ENCODE measurements at places on chromosomes 11 and 22.

GRCh38 chr11:78800096-78800690 lies 225.5 kb upstream of the NARS2 start:
- no peak for DNase-seq

DNA sequence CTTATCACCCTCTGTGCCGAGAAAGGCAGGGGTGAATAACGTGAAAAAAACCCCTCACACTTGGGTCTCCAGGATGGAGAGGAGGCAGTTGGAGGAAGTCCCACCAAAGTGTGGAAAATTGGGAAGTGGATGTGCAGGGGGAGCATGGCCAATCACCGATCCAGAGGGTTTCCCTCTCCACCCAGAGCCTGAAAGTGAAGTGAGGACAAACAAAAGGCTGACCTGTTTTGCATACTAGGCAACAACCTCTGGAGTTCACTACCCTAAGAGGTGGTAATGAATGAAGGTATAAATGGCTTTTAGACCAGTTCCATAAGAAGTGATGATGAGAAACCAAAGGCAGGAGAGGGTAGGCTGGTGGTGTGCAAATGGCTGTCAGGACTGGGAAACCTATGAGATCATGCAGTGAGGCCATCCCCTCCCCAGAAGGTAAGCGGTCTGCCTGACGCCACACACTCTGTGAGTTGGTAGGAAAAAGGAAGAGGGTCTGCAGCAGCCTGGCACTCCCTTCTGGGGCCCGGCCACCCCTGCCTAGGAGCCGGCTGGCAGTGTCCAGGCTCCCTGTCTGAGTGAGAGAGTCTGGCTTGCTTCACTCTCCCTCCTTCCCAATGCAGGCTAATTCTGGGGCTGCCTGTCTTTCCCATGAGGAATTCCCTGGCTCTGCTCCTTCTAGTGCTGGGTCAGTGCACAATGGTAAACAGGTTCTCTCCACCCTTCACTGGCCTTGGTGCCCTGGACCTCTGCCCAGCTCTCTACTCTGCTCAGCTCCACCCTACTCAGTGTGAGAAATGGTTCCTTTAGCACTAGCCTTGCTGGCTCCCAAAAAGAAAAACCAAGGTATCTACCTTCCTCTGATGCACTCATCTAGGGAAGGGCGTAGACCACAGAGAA lies 15.6 kb downstream of the TBC1D10A start:
- DNase-seq: no peak

GRCh38 chr22:35085621-35086020 lies 19.7 kb downstream of the ISX start:
- DNase-seq: no peak

DNA sequence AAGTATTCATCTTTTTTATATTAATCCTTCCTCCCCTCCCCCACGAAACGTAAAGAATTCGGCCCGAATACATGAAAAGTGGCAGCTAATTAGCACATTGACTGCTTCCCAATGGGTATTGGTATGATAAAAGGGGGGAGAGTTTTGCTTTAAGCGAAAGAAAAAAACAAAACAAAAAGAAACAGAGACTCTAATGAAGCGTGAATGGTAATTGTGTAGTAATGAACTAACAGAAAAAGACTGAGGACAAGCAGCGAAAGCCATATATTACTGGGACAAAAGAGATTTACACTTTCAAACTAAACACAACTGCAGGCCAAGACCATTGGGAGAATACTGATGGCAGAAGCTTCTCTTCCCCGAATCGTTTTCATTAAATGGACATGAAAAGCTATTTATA lies 2.5 kb downstream of the DBX1 start:
- no peak for DNase-seq

DNA sequence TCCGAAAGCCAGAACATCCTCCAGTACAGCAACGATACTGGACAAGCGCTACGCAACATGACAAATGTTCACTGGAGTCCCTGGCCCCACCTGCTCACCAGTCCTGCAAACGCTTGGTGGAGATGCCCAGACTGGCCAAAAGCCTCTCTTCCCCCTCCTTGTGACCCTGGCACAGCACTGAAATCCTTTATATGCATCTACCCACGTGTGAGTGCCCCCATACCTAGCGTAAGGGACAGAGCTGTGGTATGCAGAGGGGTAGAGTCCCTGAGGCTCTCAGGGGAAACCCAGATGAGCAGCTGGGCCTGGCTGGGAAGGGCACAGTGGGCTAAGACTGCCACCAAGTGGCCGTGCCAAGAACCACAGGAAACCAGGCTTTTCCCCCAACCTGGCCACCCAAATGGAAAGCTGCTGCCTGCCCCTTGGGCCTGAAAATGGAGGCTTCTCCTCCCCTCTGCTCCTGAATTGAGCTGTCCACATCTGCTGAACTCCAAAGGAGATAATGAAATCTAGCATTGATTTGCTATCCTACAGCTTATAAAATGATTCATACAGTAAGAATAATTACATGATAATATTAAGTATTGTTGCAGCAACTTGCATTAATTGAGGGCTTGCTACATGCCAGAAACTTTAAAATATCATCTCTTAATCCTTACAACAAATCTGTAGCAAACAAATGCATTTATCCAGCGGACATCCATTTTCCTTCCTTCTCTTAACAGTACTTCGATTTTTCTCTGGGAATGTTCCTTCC lies 24.8 kb upstream of the TTC12 start:
- peak; percentile 21 for DNase-seq

DNA sequence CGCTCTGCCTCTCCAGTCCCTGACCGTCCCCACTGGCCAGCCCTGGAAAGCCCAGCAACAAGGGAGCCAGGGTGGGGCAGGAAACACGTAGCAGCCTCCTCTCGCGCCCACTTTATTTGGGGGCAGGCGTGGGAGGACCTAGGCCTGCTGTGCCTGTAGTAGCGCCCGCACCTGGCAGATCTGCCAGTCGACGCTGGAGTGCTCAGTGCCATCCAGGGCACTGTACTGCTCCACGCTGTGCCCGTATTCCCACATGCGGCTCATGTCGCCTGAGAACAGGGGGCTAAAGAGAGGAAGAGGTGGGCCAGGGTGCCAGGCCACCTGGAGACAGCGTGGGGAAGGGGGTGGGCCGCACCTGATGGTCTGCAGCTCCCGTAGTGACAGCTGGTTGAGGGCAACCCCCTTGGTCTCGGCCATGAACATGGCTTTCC lies 17.0 kb upstream of the DRICH1 start:
- no peak for DNase-seq

GRCh38 chr11:57358543-57358961 lies 20.4 kb downstream of the P2RX3 start:
- no peak for DNase-seq

DNA sequence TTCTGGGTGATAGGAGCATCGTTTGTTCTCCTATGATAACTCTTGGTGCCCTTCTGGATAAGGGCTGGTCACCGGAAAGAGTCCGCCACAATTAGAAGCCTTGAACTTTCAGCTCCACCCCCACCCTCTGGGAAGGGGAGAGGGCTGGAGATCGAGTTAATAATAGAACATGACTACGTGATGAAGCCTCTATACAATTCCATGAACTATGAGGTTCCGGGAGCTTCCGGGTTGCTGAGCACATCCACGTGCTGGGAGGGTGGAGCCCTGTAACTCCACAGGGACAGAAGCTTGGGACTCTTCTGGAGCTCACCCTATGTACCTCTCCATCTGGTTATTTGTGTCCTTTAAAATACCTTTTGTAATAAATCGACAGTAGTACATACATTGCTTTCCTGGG lies 40.3 kb downstream of the ARHGAP42 start:
- DNase-seq: no peak

DNA sequence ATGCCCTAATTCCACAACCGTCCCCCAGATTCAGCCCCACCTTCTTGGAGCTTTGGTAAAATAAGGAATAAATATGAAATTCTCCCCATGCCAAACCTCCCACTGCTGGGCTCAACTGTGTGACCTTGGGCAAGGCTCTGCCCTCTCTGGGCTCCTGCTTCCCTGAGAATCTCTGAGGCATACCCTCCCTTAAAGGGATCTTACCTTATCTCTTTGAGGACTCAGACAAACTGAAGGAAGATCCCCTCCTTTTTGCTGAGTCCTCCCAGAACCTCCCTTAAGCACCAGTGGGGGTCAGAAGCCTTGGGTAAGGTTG lies 2.7 kb downstream of the CD248 start:
- no peak for DNase-seq

DNA sequence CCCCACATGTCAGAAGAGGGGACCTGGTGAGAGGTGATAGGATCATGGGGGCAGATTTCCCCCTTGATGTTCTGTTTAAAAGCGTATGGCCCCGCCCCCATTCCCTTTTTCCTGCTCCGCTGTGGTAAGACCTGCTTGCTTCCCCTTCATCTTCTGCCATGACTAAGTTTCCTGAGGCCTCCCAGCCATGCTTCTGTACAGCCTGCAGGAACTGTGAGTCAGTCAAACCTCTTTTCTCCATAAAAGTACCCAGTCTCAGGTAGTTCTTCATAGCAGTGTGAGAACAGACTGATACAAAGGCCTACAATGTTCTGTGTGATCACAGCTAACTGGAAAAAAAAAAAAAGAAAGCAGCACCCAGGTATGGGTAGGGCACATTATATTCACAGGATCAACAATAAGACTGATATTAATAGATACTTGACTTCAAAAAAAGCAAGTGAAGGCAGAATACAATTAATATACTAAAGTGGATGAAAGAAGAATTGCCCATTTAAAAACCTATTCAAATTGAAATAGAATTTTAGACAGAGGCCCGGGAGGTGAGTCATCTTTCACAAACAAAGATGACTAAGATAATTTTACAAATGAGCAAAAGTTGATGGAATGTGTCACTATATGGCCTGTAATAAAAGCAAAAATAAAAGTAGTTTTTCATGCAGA lies 1.7 kb upstream of the OR52K1 start:
- no peak for DNase-seq

GRCh38 chr11:61102667-61103571 lies 630 bp downstream of the CD5 start:
- DNase-seq: no peak

DNA sequence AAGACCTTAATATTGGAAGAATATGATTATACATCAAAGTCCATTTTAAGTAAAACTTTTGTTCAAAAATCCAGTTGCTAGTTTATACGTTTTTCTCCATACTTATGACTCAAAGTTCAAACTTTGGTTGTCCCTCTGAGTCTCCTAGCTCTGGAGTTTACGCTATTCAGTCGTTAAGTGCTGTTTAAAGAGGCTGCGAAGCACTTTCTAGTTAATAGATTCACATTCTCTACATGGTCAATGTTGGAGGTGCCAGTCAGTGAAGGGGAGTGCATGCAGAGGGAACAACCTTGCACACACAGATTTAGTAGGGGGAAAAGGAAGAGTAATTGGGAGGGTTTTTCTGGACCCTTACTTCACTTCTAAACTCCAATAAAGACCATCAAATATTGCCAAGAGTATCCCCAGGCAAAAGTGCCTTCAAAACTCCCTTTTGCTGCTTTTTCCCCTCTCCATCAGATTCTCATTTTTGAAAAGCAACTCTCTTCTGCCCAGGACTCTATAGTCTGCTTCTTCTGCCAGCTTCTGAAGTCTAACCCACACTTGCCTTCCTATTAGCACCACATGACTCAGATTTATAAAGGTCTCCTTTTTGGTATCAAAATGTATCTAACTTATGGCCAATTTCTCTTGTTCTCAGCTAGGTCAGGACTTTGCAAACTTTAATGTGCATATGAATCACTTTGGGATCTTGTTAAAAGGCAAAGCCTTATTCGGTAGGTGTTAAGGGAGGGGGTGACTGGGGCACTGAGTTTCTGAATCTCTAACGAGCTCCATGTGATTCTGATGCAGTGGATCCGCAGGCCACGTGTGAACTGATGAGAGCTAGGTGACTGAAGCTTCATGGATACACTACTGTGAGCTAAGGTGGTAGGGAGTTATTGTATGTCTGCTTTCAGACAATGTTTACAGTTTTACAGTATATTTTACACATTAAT lies 96.2 kb upstream of the MTMR2 start:
- DNase-seq: no peak

GRCh38 chr11:11787305-11788062 lies 54.3 kb upstream of the USP47 start:
- DNase-seq: peak; percentile 51

GRCh38 chr22:24507716-24508115 lies 12.6 kb downstream of the UPB1 start:
- no peak for DNase-seq

DNA sequence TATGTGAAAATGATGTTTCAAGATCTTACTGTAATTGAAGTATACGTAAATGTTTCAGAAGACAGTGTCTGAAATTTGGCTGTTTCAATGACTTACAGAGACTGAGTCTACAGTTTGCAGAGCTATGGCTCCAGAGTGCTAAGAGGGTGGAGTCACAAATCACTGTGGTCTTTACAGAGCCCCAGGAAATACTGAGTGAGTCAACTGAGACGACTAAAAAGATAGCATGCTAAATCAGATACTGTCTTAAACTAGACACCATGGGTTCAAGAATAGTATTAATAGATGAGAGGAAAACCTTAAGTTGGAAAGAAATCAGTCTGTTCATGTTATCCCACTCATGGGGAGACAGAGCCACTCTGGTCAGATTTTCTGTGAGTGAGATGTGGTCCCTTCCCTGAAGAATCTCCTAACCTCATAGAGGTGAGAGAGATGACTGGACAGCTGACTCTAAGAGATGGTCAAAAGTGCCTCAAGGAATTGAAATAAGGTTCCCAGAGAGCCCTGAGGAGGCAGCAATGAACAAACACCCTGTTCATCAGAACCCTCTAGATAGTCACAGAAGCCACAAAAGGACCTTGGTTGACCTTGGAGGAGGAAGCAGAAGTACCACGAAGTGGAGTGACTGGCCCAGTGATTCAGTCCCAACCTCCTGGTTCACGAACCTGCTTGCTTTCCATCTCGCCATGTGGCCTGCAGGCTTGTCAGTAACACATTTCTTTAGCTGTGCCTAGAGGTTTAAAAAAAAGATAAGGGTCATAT lies 30.2 kb downstream of the C11orf91 start:
- DNase-seq: no peak

GRCh38 chr11:108199446-108200321 lies 22.8 kb downstream of the NPAT start:
- peak; percentile 21 for DNase-seq

DNA sequence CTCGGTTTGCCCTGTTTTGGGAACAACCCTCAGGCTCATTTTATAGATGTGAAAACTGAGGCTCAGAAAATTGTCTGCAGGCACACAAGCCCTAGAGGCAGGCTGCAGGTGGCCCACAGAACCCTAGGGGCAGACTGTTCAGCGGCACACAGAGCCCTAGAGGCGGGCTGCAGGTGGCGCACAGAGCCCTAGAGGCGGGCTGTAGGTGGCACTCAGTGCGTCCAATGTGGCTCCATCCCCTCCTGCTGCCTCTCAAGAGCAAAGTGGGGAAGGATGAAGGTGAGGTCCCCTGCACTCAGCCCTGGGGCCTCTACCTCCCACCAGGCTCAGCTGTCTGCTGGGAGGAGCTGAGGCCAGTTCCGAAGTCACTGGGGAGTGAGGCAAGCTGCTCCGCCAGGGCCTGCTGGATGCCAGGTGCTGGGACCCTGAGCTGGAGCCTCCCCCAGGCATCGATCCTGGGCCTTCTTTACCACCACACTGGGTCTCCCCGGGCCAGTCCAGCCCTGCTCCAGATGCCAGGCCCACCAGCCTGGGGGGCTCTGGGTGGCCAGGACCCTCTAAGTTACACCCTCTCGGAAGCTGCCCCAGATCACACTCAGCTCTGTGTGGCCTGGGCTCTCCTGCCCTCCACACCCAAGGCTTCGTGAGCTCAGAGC lies 2.3 kb downstream of the ACY3 start:
- no peak for DNase-seq

All from activated CD4-positive, CD25-positive, alpha-beta regulatory T cell treated with anti-CD3 and anti-CD28 coated beads, Interleukin-2, amount 50 U/mL, for 16 hours (primary cell).